ENCODE measurements at places on chromosomes 7 and 10. TPM values are rescaled to one million over a fixed set of nuclear protein-coding genes. Genes with fewer than 3 reads are reported as not detected.

DNA sequence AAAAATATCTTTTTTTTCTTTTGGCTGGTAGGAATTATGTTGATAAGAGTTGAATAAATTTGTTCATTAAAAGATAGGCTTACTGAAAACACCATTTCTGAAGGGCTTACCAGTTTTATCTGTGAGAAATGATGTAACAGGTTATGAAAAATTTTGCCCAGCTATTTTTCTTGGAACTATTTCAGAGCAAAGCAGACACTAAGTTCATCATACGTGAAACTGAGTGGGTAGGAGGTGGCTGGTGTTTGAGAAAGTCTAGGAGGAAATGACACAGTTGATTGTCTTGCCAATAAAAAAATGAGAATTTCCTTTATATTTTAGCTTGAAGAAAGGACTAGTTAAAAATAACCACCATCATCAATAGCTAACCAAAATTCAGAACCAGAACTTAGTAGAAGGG, 6.2 kb upstream of the MRC1 start:
- DNase-seq, result no peak

DNA sequence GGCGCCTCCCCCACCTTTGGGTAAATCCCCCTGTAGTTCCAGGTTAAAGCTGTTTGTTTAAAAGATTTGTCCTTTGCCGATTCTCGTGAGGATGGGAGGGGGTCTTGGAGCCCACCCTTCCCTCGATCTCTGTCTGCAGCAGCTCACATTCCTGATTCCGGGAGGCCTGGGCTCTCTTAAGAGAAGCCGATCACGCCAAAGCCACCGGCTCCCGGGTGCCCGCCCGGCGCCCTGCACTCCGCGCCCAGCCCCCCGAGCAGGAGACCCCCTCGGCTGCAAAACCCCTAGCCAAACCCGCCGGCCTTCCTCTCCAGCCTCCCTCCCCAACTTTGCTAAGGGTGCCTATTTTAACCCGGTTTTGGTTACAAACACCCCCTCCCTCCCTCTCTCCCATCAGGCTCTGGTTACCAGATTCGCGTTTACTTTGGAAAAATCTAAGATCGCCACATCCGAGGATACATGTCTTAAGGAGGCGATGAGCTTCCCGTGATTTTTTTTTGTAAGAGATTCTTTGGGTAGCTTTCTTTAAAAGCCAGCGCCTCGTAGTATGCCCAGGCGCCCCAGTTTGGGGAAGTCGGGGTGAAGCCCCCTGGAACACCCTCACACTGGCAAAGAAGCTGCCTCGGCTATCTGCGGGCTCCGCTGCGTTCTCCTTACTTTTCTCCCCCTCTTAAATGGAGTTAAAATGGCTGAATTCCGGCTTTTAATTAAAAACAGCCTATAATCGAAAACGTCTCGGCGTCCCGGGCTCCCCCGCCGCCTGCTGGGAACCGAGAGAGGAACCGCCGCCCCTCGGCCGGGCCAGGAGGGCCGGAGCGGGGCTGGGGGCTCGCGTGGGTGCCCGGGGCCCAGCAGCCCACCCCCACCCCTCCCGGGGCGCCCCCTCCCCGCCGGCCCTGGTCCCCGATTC, 983 bp downstream of the TNRC18 start:
- DNase-seq, result no peak

DNA sequence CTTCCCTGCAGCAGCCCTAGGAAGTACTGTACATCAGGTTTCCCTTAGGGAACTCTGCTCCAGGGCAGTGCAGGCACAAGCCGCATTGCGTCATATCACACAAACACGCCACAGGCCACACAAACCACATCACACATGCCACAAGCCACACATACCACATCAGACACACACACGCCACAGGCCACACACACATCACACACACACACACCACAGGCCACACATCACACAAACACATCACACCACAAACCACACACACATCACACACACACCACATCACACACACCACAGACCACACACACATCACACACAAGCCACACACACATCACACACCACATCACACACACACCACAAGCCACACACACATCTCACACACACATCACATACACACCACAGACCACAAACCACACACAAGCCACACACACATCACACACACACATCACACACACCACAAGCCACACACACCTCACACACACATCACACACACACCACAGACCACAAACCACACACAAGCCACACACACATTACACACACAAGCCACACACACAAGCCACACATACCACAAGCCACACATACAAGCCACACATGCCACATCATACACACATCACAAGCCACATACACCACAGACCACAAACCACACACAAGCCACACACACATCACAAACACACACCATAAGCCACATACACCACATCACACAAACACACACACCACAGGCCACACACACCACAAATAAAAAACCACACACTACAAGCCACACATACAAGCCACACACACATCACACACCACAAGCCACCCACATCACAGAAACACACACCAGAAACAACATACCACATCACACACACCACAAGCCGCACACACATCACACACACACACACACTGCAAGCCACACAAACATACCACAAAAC, 53.4 kb downstream of the TMEM209 start:
- DNase-seq, result no peak

ABHD11 gene
- 11.6 TPM for total RNA-seq

DNA sequence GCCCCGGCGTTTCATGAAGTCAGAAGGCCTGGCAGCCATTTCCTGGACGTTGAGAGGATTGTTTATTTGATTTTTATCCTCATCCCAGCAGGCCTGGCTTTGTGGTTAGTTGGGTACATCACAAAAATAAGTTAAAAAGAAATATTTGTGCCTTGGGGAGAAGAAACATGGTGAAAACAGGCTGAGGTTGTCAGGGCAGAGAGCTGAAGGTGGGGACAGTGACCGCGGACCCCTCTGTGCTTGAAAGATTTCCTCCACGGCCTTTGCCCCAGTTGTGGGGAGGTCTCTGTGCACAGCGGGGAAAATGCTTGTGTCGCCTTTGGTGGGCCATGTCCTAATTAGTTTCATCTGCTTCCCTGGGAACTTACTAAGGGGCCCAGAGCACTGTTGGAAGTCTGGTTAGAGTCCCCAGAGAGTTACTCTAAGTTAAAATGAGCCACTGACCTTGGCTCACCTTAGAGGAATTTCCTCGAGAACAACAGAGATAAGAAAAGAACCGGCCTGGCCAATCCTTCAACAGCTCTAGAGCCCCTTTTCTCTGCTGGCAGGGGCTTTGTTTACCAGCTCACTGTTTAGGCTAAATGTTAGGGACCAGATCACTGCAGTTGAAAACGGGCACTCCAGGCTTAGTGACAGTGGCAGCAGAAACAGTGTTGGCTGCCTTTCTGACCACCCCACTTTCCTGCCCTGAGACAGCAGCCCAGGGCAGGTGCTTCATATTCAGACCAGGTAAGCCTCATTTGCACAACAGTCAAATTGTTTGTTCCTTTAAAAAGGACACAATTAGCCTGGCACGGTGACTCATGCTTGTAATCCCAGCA, 37.9 kb downstream of the CRCP start:
- no peak for DNase-seq

GRCh38 chr10:111297351-111297848, 220.6 kb downstream of the ADRA2A start:
- DNase-seq, result no peak

GRCh38 chr10:69232252-69232651, 12.1 kb downstream of the HKDC1 start:
- no peak for DNase-seq

LFNG gene
- total RNA-seq, result 0.62 TPM

DNA sequence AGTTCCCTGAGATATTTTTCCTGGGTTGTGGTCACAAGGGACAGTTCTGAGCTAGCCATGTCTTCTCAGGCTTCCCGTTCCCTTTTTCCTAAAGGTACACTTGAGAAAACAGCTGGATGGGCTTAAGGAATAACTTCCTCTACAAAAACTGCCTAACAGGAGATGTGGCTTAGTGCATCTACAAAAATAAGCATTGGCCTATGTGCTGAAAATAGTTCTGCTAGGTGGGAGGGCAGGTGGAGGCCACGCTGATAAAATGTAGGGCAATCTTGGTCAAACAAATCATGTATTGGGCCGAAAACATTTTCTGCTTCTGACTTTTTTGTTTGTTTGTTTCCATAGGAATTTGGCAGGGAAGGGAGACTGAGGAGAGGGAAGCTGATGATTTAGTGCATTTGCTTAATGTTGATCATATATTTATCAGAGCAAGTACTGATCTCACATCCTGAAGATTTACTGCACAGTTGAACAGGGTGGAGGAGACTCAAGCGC, 409.4 kb upstream of the FZD8 start:
- no peak for DNase-seq

GRCh38 chr7:31175672-31176071, 123.6 kb downstream of the ADCYAP1R1 start:
- DNase-seq, result no peak

- no peak for DNase-seq
Observed at GRCh38 chr10:32412499-32412853, 33.5 kb upstream of the CCDC7 start.

PVRIG gene
- 27.4 TPM for total RNA-seq

STEAP1 gene
- 2.1 TPM for total RNA-seq

- no peak for DNase-seq
Observed at GRCh38 chr10:1709161-1709560, 28.2 kb downstream of the ADARB2 start.

GRCh38 chr7:2978408-2978807, 65.3 kb downstream of the CARD11 start:
- DNase-seq, result peak; percentile 91
